ENCODE measurements at places on chromosomes 5 and 9. TPM values are rescaled to one million over a fixed set of nuclear protein-coding genes. Genes with fewer than 3 reads are reported as not detected.

Gene PPP2R2B
- 1.2 TPM for total RNA-seq

Gene IL4
- not detected for total RNA-seq

DNA sequence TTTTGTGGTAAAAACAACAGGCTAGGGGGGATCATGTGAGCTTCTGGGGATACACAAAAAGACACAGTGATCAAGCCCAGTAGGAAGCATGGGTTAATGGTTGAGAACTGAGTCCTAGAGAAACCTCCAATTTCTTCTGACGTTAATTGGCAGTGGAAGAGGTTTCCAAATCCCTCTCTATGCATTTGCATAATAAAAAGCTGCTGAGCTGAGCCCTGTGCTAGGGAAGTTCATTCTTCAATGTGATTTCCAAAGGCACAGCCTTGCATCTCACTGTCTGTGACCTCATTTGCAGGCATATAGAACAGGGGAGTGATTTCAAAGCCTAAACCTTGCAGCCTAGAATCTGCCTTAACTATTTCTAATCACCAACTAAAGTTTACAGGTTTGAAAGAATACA is 812 bp downstream of the DNAH5 start:
- H3K36me3 ChIP-seq = no peaks in the 10 kb centered on the region
- H3K4me3 ChIP-seq = no peak overlapping the region
- H3K27ac ChIP-seq = no peak overlapping the region
- H3K4me1 ChIP-seq = no peaks in the 10 kb centered on the region
- H3K27me3 ChIP-seq = no peaks in the 10 kb centered on the region

DNA sequence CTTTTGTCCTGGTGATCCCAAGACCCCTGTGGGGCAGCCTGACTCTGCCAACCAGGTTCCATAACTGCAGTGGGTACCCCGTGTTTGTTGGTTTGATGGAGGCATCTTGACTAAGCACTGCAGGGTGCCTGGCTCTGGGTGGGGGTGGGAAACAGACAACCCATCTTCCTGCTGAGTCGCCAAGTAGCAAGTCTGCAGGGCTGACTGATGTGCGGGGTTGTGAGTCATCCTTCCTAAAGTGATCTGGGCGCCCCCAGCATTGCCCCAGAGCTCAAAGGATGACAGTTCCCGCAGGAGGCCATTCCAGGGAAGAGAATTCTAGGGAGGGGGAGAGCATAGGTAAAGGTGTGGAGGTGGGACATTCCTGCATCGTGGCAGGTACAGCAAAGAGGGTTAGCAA is 23.5 kb downstream of the DAB2IP start:
- peaks cover 6% of the 10 kb centered on the region for H3K36me3 ChIP-seq
- no peak for DNase-seq
- H3K4me3 ChIP-seq = no peak overlapping the region
- H3K4me1 ChIP-seq = no peaks in the 10 kb centered on the region

- no peaks in the 10 kb centered on the region for H3K36me3 ChIP-seq
- no peak for DNase-seq
- no peaks in the 10 kb centered on the region for H3K27me3 ChIP-seq
These were observed 114.0 kb downstream of the KIF4B start for GRCh38 chr5:155127552-155127951.

DNA sequence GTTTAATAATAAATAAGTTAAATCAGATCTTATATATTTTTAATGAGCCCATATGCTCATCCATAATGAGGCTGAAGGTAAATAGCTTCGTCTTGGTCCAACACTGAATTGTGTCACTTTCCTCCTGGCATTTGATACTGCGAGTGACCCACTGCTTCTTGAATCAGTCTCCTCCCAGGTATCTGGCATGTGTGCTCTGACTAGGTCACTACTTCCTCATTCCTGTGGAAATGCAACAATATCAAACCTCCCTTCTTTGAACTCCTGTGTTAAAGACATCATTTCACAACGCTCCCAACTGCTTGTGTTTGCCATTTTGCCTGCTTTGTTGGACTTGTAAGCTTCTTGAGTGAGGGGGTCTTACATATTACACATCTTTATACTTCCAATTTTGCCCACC is 157.7 kb downstream of the SLC24A2 start:
- no peaks in the 10 kb centered on the region for H3K4me1 ChIP-seq
- DNase-seq = no peak
- H3K36me3 ChIP-seq = no peaks in the 10 kb centered on the region

Gene KIF12
- 2.3 TPM for total RNA-seq

Gene STKLD1
- 1.8 TPM for total RNA-seq

Gene SOHLH1
- not detected for total RNA-seq

GRCh38 chr9:89655056-89655989 is 50.5 kb downstream of the GADD45G start:
- no peak overlapping the region for H3K4me3 ChIP-seq
- DNase-seq = no peak
- no peaks in the 10 kb centered on the region for H3K27me3 ChIP-seq
- H3K4me1 ChIP-seq = peaks cover 19% of the 10 kb centered on the region
- H3K27ac ChIP-seq = peak overlapping the region; percentile 62

GRCh38 chr9:21121595-21122251 is 19.9 kb downstream of the IFNW1 start:
- peaks cover 9% of the 10 kb centered on the region for H3K4me1 ChIP-seq
- H3K27me3 ChIP-seq = no peaks in the 10 kb centered on the region
- H3K27ac ChIP-seq = no peak overlapping the region
- DNase-seq = no peak

Gene IL9
- total RNA-seq = not detected

Gene PCDHA6
- 0.44 TPM for total RNA-seq

GRCh38 chr5:32955814-32956213 is 244.7 kb downstream of the NPR3 start:
- H3K4me3 ChIP-seq = no peak overlapping the region
- H3K27ac ChIP-seq = no peak overlapping the region
- DNase-seq = no peak
- no peaks in the 10 kb centered on the region for H3K36me3 ChIP-seq

Gene PTPA
- total RNA-seq = 130 TPM

Gene TAF11L5
- not detected for total RNA-seq

- H3K27me3 ChIP-seq = peaks cover 12% of the 10 kb centered on the region
- H3K4me3 ChIP-seq = peak overlapping the region; percentile 100
- no peak overlapping the region for H3K27ac ChIP-seq
- peaks cover 21% of the 10 kb centered on the region for H3K4me1 ChIP-seq
These were observed 1.4 kb upstream of the CERCAM start for GRCh38 chr9:128419061-128419925.

Gene AUH
- total RNA-seq = 13.7 TPM

Data from upper lobe of left lung (tissue), 6 donors.